SK-N-DZ (cell line): ENCODE measurements at places on chromosomes 3 and 15.

DNA sequence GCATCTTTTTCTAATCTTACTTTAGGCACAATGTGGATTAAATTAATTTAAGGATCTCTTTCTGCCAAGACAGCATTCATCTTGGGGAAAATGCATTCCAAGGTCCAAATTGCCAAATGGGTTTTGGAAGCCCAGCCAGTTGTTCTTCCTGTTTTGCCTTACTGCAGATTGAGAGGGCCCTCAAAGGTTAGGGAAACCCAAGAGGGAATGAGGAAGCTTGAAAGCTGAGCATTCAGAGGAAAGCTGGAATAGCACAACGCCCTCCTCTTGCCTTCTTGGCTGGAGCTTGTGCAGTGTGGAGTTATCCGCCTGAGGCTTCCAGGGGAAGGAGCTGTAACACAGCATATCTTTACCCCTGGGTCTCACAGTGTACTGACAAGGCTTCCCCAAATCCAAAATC lies 18.2 kb upstream of the SACM1L start:
- DNase-seq, result no peak

DNA sequence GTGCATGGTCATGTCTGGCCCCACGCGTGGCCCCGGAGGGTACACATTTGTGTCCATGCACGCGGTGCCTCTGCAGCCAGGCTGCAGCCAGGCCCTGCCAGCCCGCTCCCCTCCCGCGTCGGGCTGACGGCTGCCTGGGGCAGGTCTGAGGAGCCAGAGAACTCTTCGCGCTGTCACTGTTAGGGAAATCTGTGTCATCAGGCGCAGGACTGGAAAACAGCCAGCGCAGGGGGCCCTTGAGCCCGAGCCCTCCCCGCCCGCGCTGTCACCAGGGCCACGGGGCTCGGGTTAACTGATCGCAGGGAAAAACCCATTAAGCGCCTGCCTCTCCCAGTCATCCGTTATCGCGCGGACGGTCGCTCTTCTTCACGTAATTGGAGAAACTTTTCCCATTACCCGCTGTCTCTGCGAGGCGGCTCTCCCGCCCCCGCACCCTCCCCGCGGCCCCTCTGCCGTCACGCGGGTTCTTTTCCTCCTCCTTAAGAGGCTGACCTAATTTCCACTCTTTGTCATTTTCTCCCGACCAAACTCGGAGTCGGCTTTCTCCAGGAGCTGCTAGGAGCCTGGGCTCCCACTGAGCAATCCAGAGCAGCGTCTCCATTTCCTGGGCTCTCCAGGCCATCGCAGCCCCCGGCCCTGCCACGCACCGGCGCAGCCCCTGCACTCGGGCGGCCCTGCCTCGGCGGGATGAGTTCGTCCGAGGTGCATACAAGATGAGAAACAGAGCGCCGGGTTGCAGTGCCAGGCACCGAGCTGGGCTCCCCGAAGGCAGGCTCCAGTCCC lies 57.5 kb upstream of the PRR23E start:
- DNase-seq, result peak; percentile 87

DNA sequence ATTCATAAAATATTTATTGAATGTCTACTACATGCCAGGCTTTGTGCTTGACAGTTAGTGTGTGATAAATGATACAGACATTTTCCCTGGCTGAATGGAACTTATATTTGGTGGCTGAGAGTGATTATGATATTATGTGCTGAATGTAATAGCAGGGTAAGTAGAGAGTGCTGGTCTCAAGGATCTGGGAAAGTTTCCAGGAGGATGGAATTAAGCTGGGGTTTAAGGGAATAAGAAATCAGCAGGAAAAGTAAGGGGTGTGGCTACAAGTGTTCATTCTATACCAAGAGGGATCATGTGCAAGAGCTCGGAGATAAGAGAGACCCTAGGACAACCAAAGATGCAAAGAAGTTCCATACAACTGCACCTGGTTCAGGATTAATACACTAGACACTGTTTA lies 500.1 kb upstream of the CFAP20DC start:
- no peak for DNase-seq

DNA sequence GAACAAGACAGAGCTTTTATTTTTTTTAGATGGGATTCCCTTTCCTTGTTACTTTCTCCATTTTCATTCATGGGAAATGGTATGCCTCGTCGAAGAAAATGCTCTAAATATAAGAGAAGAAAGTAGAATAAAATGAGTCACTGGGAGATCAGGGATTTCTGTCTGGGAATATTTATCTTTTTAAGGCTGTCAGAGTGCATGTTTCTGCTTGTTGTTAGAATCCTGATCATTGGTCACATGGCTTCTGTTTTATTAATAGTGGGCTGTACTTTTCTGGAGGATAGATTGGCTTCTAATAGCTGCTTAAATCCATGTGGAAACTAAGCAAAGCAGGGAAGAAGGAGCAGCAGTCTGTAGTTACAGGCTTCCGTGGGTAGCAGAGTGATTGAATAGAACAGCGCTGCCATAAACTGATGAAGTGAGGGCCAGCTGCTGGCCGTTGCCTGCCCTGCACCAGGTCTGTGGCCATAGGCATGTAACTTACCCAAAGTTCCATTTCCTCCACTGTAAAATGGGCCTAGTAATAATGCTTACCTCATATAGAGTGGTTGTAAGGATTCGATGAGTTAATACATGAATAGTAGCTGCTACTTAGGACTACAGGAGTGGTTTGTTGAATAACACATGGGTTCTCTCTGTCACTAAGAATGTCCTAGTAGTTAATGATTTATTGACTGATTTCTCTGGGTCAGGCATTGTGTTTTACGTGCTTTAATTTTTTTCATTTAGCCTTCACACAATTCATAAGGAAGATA lies 289.9 kb downstream of the SATB1 start:
- DNase-seq, result no peak

DNA sequence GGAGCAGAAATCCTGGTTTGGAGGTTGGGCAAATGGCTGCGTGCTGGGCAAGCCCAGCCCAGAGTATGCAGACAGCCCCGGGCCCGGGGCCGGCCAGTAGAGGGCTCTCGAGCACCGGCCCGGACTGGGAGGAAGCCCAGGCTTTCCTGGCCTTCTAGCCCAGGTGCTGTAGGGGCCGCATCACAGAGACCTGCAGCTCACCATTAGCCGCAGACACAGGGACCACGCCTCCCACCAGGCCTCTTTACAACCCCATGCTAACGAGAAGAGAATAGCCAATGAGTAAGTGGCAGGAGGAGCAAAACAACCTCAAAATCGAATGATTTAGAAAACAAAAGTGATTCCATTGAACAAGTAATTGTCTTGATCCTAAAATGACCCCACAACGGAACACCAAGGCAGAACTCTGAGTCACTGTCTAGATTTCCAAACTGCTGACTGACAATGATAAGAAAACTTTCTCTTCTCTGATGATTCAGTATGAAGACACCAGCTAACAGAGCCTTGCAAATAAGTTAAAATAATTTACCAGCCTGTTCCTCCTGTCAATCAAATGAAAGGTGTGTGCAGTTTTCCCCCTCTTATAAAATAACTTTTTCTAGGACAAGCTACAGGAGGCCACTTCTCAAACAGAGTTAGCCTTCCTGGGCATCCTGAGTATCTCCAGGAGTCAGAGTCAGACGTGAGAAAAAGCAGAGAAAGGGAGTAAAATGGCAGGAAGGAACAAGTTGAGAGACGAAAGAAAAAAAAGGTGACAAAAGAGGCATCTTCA lies 102.2 kb downstream of the DGKG start:
- DNase-seq, result peak; percentile 49

GRCh38 chr15:20645956-20646355 lies 104.4 kb upstream of the GOLGA6L6 start:
- DNase-seq, result no peak

- no peak for DNase-seq
Observed at GRCh38 chr15:50881121-50882048, 27.1 kb upstream of the AP4E1 start.

GRCh38 chr15:90261811-90262210 lies 3.7 kb upstream of the NGRN start:
- no peak for DNase-seq

DNA sequence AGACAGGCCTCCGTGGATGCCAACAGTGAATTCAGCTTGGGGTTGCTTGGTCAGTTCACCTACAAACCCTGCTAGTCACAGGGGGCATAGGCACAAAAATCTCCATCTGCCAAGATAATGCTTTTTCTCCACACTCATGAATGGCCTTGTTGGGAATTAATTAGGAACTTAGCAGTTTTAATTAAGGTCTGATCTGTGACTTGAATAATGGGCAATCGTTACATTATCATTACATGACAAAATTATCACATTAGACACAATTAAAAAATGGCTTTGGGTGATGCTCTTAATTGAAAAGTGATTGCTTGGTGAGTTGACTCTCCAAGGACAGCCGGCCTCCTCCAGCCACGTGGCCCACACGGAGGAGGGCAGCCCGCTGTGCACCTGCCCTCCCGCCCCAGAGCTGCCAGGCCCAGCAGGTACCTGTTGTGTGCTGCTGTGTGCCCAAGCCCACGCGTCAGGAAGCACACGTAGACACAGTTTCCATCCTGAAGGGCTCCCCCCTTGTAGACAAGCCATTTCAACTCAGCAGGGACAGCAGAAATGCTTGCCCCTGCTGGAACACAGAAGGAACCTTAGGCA lies 274.2 kb downstream of the OCA2 start:
- no peak for DNase-seq

DNA sequence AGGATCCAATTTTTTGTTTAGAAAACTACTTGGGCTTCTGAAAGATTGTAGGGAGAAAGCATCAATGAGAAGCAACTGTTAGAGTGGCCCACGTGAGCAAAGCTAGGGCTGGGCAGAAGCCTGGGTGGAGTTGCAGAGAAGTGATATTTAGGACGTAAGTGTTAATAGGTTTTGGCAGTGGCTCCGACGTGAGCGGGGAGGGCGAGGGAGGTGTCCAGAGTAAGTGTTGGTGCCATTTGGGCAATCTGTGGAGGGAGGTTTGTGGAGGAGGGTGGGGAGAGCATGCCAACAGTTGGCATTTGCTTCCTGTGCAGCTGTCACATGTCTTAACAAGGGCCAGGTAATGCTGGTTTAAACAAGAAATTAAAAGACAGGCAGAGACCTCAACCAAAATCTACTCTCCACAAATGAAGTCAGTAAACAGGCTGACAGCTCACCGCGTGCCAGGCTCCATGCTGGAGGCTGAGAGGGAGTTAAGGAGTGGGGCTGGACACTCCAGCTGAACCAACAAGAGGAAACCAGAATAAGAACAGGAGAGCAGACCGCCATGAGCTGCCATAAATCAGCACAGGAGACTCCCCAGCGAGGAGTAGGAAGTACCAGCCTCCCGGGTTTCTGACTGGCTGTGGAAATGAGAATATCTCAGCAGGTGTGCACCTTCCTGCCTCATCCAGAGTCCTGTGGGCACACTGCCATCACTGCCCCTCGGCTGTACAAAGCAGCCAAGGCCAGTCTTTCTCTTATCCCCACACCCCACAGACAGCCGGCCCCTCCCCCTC lies 232.6 kb downstream of the ABHD5 start:
- DNase-seq, result no peak

DNA sequence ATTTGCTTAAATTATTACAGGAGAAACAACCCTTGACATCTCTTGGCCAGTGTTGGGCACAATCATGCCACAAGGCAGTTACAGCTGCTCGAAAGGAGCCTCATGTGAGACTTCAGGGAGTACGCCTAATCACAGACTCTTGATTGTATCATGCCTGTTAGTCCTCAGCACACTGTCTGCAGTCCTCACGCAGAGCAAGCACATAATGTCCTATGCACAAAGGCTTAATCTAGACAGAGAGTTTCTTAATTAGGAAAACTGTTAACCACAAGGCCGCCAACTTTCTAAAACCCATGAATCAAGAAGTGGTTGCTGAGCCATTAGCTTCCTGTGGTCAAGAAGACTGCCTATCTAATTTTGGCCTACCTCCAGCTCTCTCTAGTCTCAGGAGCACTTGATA lies 172.0 kb downstream of the UNC13C start:
- DNase-seq, result no peak

GRCh38 chr3:38138349-38139190 lies at the start of gene MYD88:
Gene MYD88, plus strand, starts transcription at chr3:38138661. Its CDS starts 40 bp downstream, at chr3:38138701.
- DNase-seq, result peak; percentile 39

GRCh38 chr3:24829629-24830229 lies 335.1 kb upstream of the THRB start:
- peak; percentile 43 for DNase-seq

GRCh38 chr15:85404176-85404917 lies 23.9 kb downstream of the AKAP13 start:
- DNase-seq, result no peak

DNA sequence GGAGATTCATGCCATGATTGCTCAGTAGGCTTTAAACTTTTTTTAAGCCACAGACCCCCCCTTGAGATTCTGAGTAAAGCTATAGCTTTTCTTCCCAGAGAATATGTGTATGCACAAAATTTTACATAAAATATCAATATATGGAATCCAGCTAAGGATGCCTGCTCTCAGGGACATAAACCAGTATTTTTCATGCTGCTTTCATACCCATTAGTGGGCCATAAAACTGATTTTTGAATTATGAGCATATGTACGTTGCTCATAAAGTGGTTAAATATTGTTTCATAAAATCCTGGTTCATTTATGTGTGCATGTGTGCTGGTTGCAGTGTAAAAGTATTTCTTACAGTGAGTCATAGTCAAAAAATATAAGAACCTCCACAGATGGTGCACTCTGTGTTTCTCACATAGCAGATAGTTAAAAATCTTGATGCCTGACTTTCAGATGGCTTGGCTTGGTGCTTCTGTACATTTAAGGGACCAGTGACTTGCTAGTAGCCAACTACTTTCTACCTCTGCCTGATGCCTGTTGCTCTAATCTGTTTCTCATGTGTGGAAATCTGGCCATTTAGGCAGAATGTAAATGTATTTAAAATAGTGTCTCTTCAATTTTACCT lies 71.9 kb downstream of the ARHGEF26 start:
- DNase-seq, result no peak

DNA sequence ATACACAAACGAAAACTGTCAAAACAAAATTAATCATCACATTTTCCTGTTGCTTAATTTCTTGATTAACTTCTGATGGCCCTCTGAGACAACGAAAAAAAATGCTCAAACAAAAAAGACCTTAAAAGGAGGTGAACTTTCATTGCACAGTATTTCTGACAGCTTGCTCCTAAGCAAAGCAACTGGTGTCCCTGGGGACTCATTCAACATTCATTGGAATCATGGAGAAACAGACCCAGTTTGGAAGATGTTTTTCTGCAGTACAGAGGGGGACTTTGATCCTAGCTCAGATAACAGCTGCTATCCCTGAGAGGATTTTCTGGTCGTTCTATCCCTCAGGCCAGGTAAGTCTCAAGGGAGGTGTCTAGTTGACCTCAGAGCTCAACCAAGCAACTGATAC lies 378.7 kb upstream of the ATP11B start:
- no peak for DNase-seq

GRCh38 chr3:175111036-175111435 lies 251.9 kb downstream of the NAALADL2 start:
- no peak for DNase-seq
